ENCODE measurements at places on chromosomes 6 and 20.

GRCh38 chr6:121695329-121695728 lies 259.9 kb downstream of the GJA1 start:
- DNase-seq, result no peak

DNA sequence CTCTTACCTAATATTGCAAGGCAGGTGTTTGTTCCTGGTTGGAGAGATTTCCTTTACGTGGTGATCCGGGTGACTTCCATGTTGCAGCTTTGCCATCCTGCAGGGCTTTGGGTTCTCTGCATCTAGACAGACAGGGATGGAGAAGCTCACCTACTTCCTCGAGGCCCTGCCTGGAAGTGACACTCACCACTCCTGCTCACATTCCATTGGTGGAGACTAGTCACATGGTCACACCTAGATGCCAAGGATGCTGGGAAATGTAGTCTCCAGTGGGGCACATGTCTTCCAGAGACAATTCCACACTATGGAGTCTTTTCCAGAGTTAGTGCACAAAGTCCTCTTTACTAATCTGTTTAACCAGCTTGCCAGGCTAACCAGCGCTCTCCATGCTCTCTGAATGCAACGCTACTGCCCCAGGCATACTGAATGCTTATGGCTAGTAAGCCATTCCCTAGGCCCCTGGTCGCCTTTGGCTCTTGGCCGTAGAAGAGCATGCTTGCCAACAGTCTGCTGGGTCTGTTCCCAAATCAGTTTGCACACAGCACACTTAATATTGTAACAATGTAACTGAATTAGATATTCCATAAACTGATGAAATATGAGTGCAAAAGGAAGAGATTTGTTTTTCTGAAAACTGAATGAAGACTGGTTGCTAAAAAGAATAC lies 6.7 kb upstream of the KCNK15 start:
- peak; percentile 69 for DNase-seq

GRCh38 chr6:109230453-109230852 lies 135.1 kb downstream of the CEP57L1 start:
- DNase-seq, result no peak

- DNase-seq, result peak; percentile 85
These were observed 20.9 kb downstream of the MAP1LC3A start for GRCh38 chr20:34579191-34579978.

DNA sequence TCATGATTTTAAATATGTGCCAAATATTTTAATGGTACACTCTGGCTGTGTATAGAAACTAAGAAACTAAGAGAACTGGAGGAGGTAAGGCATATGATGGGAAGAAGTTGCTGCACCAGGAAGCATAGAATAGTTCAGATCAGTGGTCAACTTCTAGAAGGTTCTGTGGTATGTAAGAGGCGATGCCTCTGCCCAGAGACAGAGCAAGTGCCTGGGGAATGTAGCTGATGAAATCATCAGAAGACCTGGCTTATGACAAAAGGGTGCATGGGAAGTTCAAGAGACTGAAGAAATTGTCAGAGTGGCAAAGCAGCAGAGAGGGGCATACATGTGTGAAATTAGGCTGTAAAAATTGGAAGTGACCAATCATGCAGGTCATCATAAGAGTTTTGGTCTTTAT lies 580.8 kb downstream of the BMP2 start:
- peak; percentile 63 for DNase-seq

- peak; percentile 98 for DNase-seq
These were observed 32.7 kb upstream of the ID4 start for GRCh38 chr6:19804205-19805128.

DNA sequence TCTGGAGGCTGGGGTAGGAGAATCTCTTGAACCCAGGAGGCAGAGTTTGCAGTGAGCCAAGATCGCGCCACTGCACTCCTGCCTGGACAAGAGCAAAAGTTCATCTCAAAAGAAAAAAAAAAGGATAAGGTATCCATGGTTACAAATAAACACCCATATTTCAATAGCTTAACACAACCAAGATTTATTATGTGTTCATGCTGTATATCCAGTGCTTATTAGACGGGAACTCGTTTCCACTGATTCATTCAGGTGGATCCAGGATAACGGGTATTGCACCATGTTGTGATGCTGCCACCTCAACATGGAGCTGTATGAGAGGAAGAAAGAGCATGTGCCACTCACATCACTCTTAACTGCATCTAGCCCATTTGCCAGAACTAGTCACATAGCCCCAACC lies 69.1 kb upstream of the HIVEP1 start:
- no peak for DNase-seq

DNA sequence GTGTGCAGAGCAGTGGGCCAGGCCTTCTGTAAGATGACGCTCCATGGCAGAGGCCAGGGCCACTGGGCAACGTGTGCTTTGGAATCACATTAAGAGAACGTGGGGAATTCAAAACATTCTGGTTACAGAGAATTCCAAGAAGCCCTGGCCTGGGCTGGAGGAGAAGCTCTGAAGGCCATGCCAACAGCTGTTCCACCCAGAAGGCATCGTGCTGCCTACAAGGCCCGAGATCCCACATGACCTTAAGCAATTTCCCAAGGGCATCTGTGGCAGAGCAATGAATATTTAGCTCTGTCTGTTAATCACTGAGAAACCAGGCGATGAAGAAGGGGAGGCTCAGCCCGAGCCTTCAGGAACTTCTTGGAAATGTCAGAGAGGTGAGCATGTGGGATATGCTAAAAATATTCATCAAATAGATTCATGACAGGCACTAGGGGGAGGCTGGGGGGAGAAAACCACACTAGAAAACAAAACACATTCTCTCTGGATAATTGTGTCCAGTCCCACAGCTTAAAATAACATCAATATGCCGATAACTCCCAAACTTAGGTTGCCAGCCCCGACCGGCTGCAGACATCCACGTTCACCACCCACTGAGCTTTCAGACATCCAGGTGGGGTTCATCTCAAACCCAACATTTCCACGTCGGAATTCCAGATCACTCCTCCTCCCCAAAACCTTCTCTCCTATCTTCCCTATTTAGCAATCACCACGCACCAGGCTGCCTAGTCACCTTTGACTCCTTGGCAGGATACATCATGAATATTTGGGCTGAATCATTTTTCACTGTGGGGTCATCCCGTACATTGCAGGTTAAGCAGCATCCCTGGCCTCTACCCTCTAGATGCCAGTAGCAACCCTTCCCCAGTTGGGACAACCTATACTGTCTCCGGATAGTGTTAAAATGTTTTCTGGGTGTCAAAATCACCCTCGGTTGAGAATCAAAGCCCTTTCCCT lies 6.6 kb downstream of the SULF2 start:
- no peak for DNase-seq

DNA sequence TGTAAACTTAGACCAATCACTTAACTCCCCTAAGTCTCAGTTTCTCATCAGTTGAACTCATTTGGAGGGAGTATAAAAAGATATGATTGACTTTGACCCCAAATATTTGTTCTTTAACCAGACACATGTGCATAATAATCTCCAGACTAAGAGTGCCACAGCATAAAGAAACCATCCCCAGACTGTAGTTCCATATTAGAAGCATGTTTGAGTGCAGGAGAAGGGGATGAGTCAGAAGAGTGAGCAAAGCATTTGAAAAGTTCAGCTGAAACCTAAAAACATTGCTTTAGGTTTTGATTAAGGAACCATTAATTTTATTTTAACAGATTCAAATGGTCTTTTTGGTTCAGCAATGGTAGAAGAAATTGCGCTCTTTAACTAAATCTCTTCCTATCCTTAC lies 654.8 kb downstream of the UTRN start:
- no peak for DNase-seq

- no peak for DNase-seq
These were observed 11.5 kb downstream of the TAAR2 start for GRCh38 chr6:132612449-132613108.

DNA sequence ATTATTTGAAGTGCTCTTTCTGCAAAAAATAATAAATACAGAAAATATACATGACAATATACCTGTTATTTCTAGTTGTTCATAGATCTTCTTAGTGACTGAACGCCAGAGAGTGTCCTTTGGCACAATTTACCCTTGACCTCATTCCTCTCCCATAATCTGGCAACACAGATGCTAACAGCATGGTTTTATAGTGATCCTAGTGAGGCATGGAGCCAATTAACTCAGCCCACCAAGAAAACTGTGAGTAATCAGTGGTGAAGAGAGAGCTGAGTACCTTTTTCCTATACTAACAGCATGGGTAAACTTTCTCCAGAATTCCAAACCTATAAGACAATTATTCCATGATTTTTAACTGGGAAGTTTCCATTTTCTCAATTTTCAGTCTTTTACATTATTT lies 61.0 kb downstream of the VGLL2 start:
- DNase-seq, result no peak

GRCh38 chr6:88535306-88535705 lies 369.2 kb upstream of the CNR1 start:
- no peak for DNase-seq

DNA sequence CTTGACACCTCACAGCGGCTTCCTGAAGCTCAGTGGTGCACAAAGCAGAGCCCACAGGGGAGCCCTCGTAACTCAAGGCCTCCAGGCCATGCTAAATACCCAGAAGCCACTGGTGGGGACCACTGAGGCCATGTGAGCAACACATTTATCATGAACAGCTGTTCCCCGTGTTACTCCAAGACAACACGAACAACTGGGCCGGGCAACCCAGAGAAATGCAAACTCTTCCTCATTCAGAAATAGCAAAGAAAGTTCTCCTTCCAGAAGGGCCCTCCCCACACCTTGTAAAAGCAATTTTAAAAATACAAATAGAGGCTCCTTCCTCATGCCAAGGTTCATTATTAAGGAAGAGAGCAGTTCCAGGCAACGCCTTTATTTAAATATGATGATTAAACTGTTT lies 36.3 kb upstream of the SLCO4A1 start:
- DNase-seq, result peak; percentile 28

GRCh38 chr6:148884461-148884860 lies 137.6 kb downstream of the UST start:
- DNase-seq, result peak; percentile 9
